ENCODE measurements at places on chromosomes 4 and X.

DNA sequence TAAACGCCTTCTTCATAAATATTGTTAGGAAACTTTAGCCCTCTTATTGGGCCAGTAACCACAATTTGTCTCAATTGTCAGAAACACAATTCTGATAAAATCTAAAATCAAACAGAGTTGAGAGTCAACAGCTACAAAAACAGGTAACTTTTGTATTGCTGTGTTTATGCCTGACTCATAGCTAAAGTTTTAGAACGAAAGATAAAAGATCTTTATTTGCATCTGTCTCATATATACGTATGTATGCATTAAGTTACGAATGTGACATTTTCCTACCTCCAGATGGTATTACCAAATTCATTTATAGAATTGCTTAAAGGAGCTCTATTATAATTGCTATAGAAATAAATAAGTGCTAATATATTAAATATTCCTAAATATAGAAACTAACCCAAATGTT, 887.9 kb upstream of the NDST4 start:
- DNase-seq: no peak

DNA sequence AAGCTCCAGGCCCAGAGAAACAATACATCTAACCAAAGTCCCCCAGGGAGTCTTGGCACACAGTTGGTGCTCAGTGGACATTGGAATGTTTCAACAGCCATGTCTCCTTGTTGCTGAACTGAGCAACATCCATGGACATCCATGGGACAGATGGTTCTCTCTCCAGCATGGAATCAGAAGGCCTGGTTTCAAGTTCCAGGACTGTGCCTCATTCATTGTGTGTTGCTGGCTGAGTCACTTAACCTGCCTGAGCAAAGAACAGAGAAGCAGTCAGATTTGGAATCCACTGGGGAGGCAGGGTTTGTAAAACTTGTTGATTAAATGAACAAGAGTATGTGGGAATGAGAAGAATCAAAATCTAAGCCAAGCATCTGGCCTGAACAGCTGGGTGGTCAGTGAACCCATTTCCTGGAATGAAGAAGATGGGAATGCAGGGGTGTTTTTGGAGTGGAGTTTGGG, 147.9 kb downstream of the CHIC2 start:
- no peak for DNase-seq

- DNase-seq: no peak
Measured at GRCh38 chrX:39288592-39288991, 487.3 kb downstream of the MID1IP1 start.

GRCh38 chrX:69290292-69290691, 125.0 kb upstream of the PJA1 start:
- DNase-seq: no peak

- DNase-seq: no peak
Measured at GRCh38 chr4:139666735-139667281, 1.2 kb downstream of the MGST2 start.

GRCh38 chrX:119942831-119943184, 743 bp downstream of the NKAP start:
- DNase-seq: no peak

GRCh38 chr4:52368895-52369294, 290.2 kb downstream of the USP46 start:
- DNase-seq: no peak

DNA sequence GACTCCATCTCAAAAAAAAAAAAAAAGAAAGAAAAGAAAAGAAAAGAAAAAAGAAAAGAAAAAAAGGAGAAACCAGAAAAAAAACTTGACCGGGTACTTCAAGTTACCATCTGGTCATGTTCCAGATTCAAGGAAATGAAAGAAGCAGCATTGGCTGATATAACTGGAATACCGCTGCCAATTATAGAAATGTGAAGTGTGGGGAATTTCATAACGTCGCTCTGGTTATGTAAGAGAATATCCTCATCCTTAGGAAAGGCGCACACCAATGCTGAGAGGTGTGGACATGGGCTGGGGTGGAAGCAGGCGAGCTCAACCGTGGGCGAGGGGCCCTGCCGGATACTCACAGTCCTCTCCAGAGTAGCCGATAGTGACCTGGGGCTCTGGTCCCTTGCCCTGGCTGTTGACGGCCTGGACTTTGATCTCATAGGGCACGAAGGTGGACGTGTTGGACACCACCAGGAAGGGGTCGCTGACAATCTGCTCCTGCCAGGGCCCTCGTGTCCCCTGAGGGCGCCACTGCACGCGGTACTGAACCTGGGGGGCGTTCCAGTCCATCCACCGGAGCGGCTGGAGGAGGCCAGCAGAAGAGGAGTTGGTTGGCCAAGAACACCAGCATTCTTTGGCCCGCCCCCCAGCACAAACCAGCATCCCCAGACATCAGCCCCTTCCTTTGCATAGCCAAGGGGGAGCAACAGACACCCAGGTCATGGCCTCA, 19.5 kb downstream of the L1CAM start:
- DNase-seq: no peak

- peak; percentile 87 for DNase-seq
Measured at GRCh38 chrX:68698942-68699341, 51.5 kb downstream of the STARD8 start.

DNA sequence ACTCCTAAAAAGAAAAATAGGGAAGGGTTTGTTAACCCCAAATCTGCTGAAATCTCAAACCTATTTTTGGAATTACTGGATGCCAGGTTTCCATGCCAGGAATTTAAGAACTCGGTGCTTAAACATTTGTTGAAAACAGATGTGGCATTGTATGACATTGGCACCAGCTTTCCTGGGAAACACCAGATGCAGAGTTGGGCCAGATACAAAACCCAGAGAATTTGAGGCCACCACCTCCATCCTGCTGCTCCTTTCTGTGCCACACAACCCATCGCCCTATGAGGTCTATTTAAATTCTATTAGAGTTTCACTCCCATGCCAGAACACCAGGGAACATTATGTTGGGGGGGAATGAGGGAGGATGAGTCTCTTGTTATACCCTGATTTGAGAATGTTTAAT, 71.7 kb downstream of the ARAP2 start:
- no peak for DNase-seq

DNA sequence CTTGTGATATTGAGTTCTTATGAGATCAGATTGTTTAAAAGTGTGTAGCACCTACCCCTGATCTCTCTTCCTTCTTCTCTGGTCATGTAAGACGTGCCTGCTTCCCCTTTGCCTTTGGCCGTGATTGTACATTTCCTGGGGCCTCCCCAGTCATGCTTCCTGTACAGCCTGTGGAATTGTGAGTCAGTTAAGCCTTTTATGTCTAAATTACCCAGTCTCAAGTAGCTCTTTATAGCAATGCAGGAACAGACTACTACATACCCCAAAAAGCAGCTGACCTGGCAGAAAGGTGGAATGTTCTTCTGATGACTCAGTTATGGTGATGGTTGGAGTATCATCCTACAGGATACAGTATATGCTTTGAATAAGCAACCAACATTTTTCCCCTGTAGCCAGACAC, 11.4 kb upstream of the MCUB start:
- DNase-seq: peak; percentile 81

DNA sequence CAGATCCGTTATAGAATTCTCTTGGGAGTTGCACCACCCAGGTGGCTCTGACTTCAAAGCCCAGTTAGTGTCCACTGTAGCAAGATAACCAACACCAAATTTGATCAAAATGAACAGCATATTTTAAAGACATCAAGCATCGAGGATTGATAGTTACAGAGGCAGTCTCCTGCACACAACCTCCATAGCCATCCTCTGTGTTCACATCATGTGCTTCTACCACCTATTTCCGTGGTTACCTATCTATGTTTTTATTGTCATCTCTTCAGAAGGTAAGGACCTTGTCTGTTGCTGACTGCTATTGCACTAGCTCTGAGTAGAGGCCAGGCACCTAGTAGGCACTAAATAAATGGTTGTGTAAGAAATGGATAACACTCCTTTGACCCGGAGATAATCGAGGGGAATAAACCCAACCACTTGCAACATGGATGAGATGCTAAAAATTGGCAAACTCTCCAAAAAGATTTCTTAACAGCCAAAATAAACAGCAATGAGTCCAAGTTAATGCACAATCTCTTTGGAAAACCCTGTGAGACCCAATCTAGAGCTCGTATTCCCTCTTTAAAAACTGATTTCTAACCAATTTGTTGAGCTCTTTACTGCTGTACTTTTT, 14.7 kb upstream of the C1QTNF7 start:
- no peak for DNase-seq

GRCh38 chr4:26171941-26172340, 148.9 kb upstream of the RBPJ start:
- DNase-seq: no peak

DNA sequence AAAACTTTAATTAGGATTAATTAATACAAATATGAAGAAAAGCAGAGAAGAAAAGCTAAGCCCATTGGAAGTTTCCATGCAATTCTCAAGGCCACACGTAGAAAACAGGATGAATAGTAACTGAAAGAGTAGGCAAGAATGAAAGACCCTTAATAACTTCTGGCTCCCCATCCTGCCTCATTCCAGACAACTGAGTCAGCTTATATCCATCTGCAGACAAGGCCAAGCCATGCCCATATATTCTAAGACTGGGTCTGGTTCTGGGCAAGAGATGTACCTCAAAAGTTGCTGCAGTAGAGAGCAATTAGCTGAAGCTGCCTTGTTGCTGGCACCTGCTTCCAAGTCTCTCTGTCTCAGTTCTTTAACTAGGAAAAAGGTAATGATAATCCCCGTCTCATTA, 244.1 kb downstream of the GPC3 start:
- DNase-seq: no peak

DNA sequence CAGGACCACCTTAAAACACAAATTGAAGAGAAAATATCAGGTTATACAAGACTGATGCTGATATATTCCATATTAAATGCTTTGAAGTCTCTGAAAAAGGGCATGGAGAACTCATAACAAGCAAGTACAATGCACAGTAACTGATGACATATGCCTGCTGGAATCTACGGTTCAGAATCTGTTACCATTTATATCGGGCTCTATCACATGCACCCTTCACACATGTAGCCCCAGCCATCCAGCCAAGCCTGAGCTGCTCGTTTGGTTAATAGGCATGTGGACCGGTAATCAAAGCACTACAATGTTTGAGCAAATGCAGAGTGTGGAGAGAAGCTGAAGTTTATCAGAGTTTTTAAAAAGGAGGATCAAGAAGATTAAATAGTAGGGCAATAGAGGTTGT, 11.8 kb downstream of the COMMD8 start:
- no peak for DNase-seq

DNA sequence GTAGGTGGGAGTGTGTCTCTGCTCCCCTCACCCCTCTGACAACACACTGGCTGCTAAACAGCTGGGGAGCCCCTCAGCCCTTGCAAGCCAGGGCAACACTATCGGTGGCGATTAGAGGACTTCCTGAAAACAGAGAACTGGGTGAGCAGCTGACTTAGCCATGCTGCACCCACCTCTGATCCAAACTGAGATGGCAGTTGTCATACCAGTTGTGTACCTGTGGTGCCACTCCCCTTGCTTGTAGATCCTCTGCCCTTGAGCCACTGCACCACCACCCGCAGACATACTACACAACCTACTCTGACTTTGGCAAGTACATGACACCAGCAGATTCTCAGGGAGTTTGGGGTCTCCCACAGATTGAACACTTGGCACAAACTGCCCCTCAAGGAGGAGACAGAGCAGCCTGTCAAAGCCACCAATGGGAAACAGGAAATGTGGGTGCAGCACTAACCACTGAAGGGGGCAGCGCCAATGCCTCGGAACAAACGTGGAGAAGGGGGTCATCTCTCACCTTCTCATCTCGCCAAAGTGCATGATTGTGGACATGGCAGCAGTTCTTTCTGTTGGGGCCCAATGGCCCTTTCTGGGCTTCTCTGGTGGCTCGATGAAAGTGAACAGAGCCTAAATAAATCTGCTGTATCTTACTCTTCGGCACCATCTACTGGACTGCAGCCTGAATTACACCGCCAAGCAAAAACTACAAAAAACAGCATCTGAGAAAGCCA, 119.8 kb downstream of the NEK1 start:
- peak; percentile 21 for DNase-seq

DNA sequence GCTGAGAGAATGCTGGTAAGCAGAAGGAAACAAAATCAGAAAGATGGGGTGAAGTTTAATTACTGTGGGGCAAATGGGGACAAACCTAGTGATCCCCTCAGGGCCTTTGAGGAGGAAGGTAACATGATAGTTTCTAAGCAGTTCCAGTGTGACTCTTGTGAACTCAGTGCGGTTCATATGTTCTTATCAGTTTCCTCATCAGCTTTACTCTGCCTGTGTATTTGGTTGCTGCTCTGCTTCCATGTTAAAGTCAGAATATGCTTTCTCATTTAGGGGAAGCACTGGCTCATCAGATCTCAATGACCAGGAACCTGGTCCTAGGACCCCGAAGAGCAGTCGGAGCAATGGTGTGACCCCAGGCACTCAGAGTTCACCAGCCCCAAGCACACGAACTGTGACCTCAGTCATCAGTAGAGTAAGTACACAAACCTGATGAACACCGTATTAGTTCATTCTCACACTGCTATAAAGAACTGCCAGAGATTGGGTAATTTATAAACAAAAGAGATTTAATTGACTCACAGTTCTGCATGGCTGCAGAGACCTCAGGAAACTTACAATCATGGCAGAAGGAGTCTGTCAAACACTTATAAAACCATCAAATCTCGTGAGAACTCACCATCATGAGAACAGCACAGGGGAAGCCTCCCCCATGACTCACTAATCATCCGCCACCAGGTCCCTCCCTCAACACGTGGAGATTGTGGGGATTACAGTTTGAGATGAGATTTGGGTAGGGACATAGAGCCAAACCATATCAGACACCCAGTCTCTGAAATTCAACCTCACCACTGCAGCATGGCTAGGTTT, 83.0 kb downstream of the SYTL5 start:
- DNase-seq: no peak

- no peak for DNase-seq
Measured at GRCh38 chr4:169253113-169253671, 17.6 kb downstream of the SH3RF1 start.

DNA sequence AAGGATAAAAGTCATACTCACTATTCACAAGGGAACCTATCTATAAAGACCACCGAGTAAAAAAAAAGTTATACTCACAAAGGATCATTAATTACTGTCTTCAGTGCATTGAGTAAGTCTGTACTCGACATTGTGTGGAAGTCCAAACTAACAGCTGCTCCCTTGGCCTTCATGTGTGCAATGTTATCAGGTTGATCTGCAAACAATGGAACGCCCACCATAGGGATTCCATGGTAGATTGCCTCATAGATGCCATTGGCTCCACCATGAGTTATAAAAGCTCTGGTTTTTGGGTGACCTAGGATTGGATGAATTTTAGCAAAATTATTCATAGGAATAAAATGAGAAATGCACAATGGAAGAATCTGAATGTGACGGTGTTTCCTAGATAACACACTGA, 10.6 kb downstream of the UGT2B4 start:
- DNase-seq: no peak

DNA sequence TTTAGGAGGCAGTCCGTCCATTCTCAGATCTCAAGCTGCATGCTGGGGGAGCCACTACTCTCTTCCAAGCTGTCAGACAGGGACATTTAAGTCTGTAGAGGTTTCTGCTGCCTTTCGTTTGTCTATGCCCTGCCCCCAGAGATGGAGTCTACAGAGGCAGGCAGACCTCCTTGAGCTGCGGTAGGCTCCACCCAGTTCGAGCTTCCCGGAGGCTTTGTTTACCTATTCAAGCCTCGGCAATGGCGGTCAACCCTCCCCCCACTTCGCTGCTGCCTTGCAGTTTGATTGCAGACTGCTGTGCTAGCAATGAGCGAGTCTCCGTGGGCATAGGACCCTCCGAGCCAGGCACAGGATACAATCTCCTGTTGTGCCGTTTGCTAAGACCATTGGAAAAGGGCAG, 10.7 kb upstream of the ADH5 start:
- DNase-seq: no peak

- no peak for DNase-seq
Measured at GRCh38 chrX:108235986-108236385, 144.4 kb downstream of the ATG4A start.

GRCh38 chr4:8690216-8691150, 97.9 kb downstream of the CPZ start:
- no peak for DNase-seq
